ENCODE measurements at places on chromosomes 11 and 22. TPM values are rescaled to one million over a fixed set of nuclear protein-coding genes. Genes with fewer than 3 reads are reported as not detected.

OR5AS1 gene
- total RNA-seq = not detected

DNA sequence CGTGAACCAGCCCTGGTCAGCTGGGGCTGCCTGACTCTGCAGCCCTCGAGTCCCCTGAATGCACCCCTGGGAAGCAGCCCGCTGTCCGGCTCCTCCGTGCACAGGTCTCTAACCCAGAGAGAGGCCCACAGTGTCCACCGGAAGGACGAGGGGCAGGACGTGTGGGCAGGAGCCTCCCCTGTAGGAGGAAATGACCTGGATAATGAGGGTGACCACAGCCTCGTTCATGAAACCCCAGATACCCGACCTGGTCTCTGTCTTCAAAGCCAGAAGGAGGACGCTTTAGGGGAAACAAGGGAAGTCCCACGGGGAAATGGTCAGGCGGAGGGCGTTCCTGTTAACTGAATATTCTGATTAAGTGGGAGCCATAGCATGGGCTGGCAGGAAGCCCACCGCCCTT is 23.3 kb downstream of the LIF start:
- DNase-seq = no peak

DNA sequence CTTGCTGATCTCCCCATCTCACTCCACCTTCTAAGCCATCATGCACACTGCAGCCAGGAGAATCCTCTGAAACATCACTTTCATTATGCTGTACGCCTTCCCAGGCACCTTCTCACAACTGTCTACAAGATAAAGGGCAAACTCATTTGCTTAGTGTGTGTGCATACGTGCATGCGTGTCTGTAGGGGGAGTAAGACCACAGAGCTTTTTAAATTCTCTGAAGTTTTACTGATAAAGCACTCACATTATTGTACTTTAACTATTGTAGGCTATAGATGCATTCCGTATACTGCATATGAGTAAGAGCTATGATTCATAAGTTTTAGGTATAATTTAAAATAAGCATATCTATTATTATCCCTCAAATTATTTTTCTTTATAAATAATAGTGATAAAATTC is 15.3 kb upstream of the ANKK1 start:
- DNase-seq = no peak

DNA sequence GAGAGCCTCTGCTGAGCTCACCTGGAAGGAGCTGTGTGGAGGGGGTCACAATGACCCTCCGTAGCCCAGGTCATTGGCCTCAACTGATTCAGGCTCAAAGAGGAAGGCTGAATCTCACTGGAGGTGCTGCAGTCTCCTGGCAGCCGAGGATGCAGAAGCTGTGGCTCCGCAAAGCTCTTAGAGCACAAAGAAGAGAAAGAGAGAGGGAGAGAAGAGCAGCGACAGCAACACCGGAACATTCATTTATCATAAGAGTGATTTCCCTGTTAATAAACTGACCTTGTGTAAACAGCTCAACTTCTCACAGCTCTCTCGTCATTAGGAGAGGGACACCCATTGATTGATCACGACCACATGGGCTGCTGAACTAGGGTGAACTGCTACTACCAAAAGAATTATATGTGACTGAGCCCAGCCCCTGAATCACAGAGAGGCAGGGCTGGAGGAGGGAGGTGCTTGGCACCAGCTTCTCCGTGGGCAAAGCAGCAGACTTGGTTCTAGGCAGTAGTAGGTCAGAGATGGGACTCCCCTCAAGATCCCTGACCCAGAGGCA is 281.7 kb downstream of the NXPE2 start:
- no peak for DNase-seq

TOLLIP gene
- total RNA-seq = 34.0 TPM

CAPRIN1 gene
- total RNA-seq = 256 TPM

GRCh38 chr11:57313788-57314135 is 11.0 kb downstream of the TNKS1BP1 start:
- no peak for DNase-seq

DNA sequence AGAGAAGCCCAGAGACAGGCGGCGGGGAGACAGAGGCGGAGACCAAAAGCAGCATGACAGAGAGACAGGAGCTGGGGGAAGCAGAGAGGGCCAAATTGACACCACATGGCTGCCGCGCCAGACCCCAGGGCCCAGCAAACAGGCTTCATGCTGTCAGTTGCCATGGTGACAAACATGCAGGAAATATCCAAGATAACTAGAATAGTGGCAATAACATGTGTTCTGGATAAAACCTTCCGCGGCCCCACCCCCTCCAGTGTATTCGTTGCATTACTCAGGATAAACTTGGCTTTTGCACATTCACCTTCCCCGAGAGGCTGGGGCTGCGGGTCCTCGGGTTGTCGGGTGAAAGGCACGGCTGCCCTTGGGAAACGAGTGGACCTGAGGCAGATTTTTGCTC is 49.9 kb upstream of the CDON start:
- DNase-seq = peak; percentile 49

OR2AT4 gene
- not detected for total RNA-seq

DNA sequence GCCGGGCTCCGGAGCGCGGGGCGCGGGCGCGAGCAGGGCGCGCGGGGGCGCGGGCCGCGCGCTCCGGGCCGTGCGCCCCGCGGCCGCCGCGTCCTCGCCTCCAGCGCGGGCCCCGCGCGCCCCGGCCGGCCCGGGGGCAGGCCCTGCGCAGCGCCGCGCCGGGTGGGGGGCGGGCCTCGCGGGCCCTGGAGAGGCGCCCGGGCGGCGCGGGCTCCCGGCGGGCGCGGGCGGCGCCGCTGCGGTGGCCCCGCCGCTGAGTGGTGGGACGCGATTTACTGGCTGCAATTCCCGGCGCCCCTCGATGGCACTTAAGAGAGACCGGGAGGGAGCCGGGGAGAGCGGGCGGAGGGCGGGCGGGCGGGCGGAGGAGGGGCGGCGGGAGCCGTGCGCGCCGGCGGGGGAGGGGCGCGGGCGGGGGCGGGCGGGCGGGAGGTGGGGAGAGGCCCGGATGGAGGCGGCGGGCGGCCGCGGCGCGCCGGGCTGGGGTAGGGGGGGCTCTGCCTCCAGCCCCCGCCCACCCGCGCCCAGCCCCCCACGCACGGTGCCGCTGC is 73.2 kb upstream of the TCF20 start:
- DNase-seq = no peak

GRCh38 chr11:73221451-73221850 is 3.4 kb downstream of the P2RY2 start:
- DNase-seq = no peak

GRCh38 chr22:29454276-29454675 is 15.9 kb downstream of the RFPL1 start:
- no peak for DNase-seq

GRCh38 chr11:92771701-92772100 is 197.8 kb upstream of the MTNR1B start:
- DNase-seq = no peak

DNA sequence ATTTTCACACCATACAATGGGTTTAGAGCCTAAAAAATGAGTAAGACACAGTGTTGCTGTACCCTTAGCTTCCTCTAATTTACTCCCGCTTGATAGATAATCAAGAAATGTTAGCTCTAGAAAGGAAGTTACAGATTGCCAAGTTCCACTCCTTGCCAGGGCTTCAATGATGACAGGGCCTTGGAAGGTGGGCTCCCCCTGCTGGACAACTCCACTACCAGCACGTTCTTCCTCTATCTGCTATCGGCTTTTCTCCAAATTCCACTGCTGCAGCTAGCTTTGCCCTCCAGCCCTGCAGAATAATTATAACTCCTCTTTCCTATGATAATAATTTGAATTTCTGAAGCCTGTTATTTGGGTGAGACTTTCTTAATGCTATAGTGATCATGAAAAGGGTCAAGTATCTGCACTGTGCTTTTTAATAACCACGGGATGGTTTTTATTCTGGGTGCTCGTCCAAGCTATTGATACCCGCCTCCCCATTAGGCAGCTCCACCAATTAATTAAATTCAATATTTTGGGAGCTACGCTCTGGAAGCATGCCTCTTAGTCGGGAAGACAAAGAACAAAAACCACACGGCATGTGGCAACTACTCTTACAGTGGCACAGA is 9.0 kb downstream of the SYN3 start:
- peak; percentile 90 for DNase-seq

- no peak for DNase-seq
Measured at GRCh38 chr22:46240073-46240472, 10.0 kb downstream of the CDPF1 start.

OR56A1 gene
- total RNA-seq = 0.15 TPM

GRCh38 chr11:102287964-102288724 is 29.1 kb upstream of the BIRC3 start:
- peak; percentile 64 for DNase-seq

OR5P2 gene
- total RNA-seq = 3.8 TPM

IGF2 gene
- total RNA-seq = 0.59 TPM

LRP5 gene
- total RNA-seq = 49.8 TPM

DNA sequence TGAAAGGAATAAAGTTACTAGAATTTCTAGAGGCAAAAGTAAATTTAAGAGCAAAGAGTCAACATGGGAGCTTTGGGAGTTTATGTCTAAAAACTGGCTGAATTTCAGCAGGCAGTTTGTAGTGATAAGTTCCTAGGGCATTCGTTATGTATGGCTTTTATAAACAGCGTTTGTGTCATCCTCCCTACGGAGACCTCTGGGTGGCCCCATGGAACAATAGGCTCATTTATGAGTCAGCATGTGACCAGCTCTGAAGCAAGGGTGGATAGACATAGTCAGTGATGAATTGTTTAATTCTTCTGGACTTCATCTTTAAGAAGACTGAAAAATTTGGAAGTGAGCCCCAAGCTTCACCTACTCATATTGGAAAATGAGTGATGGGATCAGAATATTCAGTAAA is 37.1 kb downstream of the SVIP start:
- DNase-seq = no peak

- DNase-seq = no peak
Measured at GRCh38 chr11:46252373-46252914, 25.0 kb upstream of the CREB3L1 start.

API5 gene
- 145 TPM for total RNA-seq

SLC29A2 gene
- total RNA-seq = 32.4 TPM

- no peak for DNase-seq
Measured at GRCh38 chr11:27410272-27410671, 47.3 kb upstream of the CCDC34 start.

SGSM1 gene
- 2.1 TPM for total RNA-seq

Measured in endodermal cell (in vitro differentiated cells).